ENCODE measurements at places on chromosomes 1 and 21. TPM values are rescaled to one million over a fixed set of nuclear protein-coding genes. Genes with fewer than 3 reads are reported as not detected.

- peak; percentile 51 for DNase-seq
These were observed 1.9 kb downstream of the RUSC1 start for GRCh38 chr1:155322571-155322952.

DNA sequence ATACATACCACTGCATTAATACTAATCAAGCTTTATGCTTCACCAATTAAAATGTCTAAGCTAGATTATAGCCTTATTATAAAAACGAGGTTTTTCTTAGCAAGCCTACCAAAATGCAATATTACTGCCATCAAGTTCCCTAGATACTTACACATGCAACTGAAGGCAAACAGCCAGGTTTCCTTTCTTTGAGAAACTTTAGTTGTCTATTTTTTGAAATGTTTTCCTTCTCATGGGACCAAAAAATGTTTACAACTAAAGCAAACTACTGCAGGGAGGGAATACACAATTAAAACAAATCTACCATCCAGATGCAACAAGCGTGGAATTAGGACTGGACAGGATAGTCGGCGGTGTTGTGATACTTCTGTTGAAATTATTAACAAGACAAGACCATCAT, 1.3 kb downstream of the ZNF644 start:
- DNase-seq = no peak

- DNase-seq = no peak
These were observed 549.0 kb downstream of the KCNT2 start for GRCh38 chr1:196059210-196059609.

KLHDC8A gene
- total RNA-seq = 270 TPM

Measured in ovary (tissue), 10 donors.